Stimulated activated CD4-positive, alpha-beta T cell treated with anti-CD3 and anti-CD28 coated beads, TNF-alpha, amount 100 ng/mL, for 24 hours (primary cell): ENCODE measurements at places on chromosomes 13 and 19.

DNA sequence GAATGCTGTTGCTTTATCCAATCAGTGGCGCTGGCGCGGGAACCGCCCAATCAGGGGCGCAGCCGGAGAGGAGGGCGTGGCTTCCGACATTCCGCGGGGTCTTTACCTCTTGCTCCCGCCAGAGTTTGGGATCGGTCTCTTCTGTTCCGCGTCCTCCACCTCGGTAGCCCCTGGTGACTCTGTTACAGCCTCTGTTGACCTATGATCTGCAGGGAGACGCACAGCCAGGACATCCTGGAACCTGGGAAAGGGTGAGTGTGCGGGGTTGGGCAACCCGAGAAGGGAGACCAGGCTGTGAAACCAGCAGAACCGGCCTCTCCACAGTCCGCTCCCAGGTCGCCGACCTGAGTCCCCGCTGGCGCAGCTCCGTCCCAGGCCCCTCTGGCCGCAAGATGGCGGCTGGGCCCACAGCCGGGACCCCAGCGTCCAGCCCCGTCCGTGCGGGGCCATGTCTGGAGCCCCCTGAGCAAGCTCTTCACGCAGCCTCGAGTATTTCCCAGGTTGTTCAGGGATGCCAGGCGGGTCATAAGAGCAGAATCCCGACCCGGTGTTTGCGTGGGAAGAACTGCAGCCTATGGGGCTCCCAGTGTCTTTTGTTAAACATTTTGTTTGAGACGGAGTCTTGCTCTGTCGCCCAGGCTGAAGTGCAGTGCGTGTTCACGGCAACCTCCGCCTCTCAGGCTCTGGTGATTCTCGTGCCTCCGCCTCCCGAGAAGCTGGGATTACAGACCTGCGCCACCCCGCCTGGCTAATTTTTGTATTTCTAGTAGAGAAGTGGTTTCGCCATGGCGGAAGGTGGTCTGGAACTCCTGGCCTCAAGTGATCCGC lies 4.4 kb upstream of the ZNF681 start:
- peak; percentile 70 for DNase-seq

GRCh38 chr13:32737111-32737571 lies 150.9 kb downstream of the PDS5B start:
- DNase-seq: no peak

DNA sequence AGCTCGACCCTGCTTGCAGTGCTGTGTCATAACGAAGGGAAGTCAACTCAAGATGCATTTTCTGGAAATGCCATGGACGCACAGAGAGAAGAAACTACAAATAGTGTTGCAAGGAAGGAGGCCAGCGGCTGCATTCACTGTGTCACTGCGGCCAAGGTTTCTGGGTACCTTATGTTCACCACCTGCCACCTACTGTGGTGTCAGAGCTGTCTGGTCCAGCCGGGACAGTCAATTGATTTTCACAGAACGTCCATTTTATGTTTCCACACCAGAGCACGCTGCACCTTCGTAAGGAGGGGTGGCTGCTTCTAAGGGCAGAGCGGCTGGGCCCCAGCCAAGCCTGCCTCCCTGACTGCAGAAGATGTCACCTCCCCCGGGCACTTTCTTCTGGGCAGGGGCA lies 17.7 kb downstream of the TSHZ3 start:
- no peak for DNase-seq

- DNase-seq: no peak
Measured at GRCh38 chr19:35419046-35419445, 29.0 kb upstream of the FFAR2 start.

- no peak for DNase-seq
Measured at GRCh38 chr19:39165857-39166256, 30.9 kb upstream of the NCCRP1 start.

DNA sequence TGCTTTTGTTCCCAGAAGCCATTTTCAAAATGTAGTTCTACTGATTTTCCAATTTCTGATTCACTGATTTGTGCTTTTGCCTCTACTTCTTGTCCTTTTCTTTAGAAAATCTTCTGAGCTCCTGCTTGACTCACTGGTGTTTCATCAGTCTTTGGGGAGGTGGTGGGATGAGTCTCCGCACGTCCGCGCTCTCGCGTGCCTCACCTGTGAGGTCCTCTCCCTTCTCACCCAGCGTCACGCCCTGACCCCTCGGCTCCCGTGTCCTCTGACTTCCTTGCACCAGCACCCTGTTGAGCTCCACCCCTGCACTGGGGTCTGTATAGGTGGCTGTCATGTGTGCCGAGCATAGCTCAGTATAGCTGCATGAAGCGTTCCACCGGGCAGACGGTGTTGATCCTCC lies 52.7 kb upstream of the MCF2L start:
- DNase-seq: no peak

GRCh38 chr19:43675269-43675879 lies 5.4 kb upstream of the PLAUR start:
- DNase-seq: no peak

DNA sequence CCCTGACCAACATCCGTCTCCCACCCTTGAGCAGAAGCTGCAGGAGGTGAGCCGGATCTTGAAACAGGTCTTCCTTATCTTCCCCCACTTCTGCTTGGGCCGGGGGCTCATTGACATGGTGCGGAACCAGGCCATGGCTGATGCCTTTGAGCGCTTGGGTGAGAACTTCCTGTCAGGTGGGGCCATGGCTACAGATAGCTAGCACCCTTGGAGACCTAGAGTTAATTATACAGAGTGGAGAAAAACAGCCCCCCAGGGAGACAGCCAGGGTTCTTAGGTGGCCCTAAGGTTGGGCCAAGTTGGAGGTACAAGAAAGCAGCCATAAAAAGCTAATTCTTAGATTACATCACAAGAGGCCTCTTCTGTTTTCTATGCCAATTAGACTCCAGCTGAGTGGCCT lies 8.9 kb upstream of the ARHGAP45 start:
- no peak for DNase-seq

DNA sequence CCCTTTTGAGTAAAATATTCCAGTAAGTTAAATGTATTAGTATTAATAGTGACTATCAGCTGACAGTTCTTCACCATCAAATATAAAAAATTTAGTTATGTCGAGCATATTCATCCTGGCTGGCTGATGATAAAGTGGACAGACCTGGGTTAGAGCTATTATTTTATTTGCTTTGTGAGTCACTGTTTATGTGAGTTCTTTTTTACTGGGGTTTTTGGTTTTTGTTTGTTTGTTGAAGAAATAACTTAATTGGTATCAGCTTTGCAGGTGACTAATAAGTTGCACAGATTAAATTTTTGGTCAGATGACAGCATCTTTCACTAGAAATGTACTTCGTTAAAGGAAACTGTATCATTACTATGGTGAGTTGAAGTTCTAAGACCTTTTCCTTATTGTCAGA lies 224.7 kb downstream of the GGACT start:
- DNase-seq: no peak

DNA sequence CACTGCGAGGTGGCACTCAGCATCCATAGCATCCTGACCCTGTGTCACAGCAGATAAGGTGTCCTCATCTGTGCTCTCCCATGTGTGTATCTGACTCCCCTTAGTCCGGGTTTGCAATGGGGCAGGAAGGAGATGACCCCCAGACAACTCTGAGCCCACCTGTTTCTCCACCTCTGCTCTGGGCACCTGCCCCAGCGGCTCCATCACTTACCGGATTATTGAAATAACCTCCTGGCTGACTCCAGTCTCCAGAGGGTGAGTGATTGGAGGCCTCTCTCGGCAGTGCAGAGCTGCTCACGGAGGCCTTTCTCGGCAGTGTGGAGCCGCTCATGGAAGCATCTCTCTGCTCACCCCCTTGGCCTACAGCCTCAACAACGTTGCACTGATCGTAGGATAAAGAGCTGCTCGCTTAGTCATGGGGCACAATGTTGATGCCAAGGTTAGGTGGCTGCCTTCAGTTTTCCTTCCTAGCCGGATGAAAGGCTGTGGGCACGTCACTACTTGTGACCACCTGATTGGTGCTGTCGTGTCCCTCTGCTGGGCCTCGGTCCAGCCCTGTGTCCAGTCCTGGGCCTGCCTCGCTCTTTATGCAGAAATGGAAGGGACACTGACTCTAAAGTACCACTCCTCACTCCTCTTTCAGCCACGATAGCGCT lies 67.6 kb downstream of the TEX29 start:
- no peak for DNase-seq

DNA sequence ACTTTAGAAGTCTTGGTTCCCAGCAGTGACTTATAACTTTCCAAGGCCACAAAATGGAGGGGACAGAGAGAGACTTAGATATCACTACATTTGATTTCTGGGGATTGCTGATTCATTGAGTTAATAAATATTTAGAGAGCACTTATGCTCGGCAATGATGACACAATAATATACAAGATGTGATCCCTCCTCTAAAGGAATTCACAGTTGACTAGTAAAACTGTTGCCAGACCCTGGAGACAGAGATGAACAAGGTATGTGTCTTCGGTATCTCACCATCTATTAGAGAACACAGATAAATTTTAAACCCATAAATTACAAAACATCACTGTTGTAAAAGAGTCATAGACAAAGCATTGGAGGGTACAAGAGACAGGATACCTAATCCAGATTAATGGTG lies 437.5 kb downstream of the FOXO1 start:
- DNase-seq: no peak

- no peak for DNase-seq
Measured at GRCh38 chr13:37109051-37109678, 3.7 kb upstream of the CSNK1A1L start.

GRCh38 chr13:40916207-40916998 lies 102.7 kb downstream of the ELF1 start:
- DNase-seq: no peak

DNA sequence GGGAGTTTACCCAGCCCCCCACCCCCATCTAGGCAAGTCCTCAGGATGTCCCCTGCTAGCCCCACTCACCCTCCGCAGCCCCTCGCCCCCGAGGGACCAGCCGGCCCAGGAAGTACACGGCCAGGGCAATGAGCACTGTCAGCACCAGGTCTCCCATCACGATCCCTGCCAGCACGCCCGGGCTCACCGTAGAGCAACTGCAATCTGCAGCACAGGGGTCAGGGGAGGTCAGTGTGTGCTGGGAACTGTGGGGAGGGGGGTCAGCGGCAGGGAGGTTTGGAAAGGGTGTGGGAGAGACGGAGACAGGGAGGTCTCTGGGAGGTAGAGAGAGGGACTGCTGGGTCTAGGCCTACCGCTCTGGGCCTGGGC lies 734 bp downstream of the TYROBP start:
- DNase-seq: no peak

DNA sequence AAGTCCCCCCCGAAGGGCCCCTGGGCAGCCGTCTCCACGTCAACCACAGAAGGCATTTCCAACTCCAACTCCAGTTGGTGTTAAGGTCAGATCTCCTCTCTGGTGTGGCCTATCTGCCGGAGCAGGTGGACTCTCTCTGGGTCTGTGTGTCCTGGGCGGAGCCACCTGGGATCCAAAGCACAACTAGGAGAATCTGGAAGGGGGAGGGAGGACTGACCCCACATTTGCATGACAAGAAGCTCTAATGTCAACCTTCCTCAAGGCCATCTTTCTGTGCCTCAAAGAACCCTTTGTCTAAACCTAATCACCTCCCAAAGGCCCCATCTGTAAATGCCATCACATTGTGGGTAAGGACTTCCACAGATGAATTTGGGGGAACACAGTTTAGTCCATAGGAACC lies 381.5 kb downstream of the UQCRFS1 start:
- DNase-seq: no peak

- DNase-seq: no peak
Measured at GRCh38 chr19:17606590-17607185, 51.2 kb downstream of the COLGALT1 start.

GRCh38 chr13:102945886-102946285 lies 100.1 kb downstream of the ERCC5 start:
- no peak for DNase-seq

GRCh38 chr19:12703046-12703445 lies 6.6 kb upstream of the FBXW9 start:
- no peak for DNase-seq

DNA sequence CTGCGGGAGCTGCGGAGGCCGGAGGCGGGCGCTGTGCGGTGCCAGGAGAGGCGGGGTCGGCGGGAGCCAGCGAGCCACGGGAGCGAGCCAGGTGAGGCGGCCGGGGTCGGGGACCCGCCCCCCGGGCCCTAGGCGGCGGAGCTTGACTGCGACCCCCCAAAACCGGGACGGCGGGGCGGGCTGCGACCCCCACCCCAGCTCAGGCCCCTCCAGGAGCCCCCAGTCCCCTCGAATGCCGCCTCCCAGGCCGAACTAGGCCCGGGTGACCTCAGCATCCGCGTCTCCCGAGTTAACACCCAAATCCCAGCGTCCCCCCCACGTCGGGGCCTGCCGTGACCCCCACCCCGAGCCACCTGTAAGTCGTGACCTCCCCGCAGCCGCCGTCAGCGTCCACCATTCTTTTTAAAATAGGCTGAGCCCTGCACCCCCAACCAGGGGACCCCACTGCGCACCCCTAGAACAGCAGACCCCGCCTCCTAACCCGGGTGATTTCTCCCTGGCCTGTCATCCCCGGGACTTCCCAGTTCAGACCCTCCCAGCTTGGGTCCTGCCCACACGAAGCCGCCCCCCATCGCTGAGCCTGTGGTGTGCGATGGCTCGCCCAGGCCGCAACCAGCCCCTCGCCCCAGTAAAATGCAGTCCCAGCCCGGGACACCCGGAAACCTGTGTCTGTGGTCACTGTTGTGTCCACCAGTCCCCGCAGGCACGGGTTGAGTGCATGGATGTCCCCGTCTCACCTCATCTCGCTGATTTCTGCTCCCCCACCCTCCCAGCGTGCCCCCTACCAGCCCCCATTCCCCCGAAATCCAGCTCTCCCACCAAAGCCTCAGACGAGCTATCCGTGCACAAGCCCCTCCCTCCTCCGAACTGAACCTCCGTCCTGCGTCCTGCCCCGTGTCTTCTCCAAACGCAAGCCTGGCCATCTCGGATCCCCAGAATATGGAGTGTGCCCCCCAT lies 551 bp downstream of the FZR1 start:
- DNase-seq: no peak

DNA sequence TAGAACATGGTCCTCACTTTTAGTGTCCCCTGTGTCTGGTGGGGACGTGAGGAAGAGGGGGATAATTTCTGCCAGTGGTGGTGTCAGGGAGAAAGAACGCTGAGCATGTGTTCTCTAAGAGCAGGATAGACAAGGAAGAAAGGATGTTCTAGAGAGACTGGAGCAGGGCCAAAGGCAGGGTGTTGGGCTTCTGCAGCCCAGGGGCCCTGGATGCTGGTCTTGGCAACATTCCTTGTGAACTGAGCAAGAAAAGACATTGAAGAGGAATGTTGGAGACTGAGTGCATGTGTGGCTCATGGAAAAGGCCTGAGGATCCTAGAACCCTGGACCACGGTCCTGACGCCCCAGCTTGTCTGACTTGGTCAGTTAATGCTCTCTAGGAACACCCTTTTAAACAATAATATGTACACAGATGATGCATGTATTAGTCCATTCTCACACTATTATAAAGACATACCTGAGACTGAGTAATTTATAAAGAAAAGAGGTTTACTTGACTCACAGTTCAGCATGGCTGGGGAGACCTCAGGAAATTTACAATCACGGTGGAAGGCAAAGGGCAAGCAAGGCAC lies 33.6 kb upstream of the SLC10A2 start:
- DNase-seq: no peak
